ENCODE measurements at places on chromosomes 4 and X. TPM values are rescaled to one million over a fixed set of nuclear protein-coding genes. Genes with fewer than 3 reads are reported as not detected.
A peak's percentile ranks its signal among the peaks of the same experiment; 100 is the strongest.

The HHIP gene
- polyA plus RNA-seq = 2.5 TPM

The ADH4 gene
- polyA plus RNA-seq = 0.52 TPM

The RFC1 gene
- polyA plus RNA-seq = 14.5 TPM

DNA sequence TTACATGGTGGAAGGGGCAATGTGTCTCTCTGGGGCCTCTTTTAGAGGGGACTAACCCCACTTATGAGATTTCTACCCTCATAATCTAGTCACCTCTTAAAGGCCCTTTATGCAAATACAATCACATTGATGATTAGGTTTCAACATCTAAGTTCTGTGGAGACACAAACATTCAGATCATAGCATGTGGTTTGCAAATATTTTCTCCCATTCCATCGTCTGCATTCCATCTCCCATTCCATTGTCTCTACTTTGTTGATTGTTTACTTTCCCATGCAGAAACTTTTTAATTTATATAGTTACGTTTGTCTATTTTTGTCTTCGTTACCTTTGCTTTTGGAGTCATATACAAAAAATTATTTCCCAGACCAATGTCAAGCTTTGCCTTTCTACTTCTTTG is 927.5 kb upstream of the INTU start:
- DNase-seq = no peak

DNA sequence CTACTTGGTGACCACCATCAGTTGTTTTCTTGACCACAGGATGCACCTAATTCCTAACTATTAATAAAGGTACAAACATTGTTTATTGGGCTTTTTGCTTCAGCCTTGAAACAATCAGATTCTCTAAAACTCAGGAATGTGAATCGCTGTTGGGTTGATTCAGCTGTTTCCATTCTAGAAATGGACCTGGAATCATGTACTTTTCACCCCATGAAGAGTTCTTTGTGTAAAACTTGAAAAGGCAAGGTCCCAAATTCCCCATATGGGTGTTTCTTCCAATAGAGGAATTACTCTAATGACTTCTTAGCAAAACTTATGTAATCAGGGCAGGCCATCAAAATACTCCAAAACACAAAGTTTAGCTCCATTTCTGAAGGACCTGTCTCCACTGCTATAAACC is 7.4 kb downstream of the AFAP1 start:
- no peak for DNase-seq

DNA sequence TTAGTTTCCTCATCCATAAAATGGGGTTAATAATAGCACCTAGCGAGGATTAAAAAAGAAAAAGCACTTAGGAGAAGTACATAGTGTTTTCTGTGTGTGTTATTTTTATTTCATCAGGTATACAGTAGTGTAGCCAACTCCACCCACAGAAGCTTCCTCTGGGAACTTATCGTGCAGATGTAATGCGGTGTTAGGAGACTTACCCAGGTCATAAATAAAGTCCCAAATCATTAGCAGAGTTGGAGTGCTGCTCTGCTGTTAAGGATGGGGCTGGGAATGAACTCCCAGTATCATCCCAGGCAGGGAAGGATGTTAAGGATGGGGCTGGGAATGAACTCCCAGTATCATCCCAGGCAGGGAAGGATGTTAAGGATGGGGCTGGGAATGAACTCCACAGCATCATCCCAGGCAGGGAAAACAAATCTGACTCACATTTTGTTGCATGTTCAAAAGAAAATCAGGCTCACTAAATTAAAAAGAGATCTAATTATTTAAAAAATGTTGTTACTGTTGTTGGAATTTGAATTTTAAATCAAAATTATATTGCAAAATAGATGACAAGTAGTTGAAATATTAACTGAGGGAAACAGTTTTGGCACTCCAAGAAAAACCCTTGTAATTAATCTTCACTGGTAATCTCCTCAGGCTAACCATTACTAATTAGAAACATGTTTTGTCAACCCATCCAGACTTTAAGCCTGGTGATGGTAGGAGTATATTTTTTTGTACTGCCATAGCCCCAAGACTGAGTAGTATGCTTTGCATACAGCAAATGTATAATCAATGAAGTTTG is 10.2 kb upstream of the SFRP2 start:
- no peak for DNase-seq

DNA sequence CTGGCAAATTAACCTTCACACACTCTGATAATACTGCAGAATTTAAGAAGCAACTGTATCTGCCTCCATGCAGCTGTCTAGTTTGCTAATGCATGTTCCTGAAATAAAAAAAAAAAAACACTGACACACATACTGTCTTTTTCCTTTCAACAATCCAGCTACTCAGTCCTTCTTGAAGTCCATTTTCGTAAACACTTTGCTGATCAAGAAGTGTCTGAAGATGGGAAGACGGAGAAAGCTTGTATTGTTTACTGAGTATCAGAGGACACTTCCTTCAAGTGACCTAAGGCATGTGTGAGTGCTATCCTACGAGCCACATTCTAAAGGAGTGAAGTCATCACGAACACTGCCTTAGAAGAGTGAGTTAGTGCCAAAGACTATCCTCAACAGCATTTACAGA is 82.6 kb downstream of the LUZP4 start:
- DNase-seq = peak; percentile 69

Measured in kidney (tissue), 22 donors.